Umbilical cord (tissue), 2 donors: ENCODE measurements at places on chromosomes 7 and 10. TPM values are rescaled to one million over a fixed set of nuclear protein-coding genes. Genes with fewer than 3 reads are reported as not detected.

DNA sequence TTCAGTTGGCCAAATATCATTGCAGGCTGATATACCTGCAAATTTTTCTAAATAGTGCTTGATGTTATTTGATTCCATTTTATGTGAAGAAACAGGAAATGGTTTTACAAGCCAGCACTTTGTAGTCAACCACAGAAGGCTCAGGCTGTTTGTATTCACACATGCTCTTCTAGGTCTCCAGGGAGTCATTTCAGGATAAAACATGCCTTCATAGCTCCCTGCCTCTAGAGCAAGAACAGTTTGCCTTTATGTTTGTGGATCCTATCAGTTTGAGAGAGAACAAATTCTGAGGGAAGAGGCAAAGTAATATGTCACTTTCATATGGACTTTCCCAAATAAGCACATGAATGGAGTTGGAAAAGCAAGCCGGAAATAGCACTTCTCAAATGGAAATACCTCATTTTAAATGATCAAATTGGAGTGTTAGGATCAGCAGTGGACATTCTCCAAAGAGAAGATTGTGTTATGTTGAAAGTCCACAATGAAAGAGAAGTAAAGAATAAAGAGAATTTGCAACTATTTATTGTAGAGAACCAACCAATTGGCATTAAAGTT lies 277.6 kb downstream of the KCND2 start:
- no peak for DNase-seq

DNA sequence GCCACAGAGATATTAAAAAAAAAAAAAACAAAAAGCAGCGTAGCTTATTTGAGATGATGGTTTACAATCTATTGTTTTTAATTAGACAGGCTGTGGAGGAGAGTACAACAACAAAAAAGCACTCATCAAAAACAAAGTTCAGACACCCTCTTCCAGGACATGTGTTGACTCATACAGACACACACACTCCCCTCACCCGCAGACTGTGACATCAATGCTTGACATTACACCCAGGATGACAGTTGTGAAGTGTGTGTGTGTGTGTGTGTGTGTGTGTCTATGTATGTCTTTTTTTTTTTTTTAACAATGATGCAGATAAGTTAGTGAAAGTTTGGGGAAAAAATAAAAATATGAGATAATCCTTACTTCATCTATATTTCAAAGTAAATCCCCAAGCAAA lies 303.6 kb downstream of the GPAM start:
- DNase-seq: no peak

GRCh38 chr7:149766135-149766675 lies 7.2 kb downstream of the ZNF467 start:
- DNase-seq: no peak

DNA sequence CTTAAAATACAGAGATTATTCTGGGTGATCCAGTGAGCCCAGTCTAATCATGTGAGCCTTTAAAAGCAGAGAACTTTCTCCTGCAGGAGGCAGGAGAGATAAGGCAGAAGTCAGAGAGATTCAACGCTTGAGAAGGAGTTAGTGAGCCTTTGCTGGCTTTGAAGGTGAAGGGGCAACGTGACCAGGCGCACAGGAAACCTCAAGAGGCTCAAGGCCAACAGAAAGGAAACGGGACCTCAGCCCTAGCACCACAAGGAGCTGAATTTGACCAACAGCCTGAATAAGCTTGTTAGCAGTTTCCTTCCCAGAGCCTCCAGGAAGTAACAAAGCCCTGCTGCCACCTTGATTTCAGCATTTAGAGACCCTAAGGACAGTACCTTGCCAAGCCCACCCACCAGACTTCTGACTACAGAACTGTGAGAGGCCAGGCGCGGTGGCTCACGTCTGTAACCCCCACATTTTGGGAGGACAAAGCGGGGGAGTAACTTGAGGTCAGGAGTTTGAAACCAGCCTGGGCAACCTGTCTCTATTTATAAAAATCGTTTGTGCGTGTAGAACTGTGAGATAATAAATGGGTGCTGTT lies 87.3 kb upstream of the KAT6B start:
- DNase-seq: peak; percentile 6

DNA sequence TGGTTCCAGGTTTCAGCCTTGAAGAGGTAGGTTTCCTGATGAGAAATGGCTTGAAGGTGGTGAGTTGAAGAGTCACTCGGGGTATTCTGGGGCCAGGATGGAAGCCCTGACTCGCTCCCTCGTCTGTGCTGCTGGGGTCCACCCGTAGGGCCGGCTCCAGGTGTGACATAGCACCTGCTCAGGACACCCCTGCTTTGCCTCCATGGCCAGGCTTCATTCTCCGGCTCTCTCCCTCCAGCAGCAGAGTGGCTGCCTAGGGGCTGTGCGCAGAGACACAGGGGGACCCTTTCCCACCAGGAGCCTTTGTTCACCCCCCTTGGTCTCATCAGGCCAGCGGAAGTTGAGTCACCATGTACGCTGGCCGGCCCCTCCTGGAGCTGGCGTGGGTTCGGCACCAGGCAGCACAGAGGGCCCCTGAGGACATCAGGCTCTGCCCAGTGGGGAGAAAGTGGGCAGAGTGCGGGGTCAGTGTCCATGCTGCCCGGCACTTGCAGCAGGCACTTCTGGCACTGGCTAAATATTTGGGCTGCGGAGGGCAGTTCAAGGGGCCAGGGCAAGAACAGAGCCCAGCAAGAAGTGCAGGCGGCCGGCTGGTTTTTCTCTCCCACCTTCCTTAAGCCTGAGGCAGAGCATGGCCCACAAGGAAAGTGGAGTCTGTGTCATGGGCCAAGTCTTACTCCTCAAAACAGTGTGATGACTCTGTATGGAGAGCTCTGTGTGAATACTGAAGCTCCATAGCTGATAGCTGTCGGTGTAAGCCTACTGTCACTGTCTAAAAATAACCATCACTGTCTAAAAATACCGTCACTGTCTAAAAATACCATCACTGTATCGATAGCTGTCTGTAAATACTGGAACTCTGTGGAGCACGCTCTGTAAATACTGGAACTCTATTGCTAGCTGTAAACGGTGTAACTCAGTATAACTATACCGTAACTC lies 3.7 kb upstream of the PRKAR1B start:
- no peak for DNase-seq

DNA sequence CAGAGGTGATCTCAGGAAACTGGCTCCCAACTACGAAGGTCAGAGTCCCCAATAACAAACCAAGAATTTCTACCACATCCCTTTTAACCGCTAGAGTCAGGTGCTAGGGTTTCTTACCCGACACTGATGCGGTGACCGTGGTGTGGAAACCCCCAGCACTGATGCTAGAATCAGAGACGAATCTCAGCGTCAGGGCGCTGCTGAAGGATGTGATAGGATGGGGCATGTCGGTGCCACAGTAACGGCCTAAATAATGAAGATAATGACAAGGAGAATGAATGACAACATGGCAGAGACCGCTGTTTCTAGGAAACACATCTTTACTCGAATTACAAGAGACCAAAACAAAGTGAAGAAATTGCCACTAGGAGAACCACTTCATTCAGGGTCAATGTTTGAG lies 131.1 kb upstream of the RSU1 start:
- DNase-seq: no peak

DNA sequence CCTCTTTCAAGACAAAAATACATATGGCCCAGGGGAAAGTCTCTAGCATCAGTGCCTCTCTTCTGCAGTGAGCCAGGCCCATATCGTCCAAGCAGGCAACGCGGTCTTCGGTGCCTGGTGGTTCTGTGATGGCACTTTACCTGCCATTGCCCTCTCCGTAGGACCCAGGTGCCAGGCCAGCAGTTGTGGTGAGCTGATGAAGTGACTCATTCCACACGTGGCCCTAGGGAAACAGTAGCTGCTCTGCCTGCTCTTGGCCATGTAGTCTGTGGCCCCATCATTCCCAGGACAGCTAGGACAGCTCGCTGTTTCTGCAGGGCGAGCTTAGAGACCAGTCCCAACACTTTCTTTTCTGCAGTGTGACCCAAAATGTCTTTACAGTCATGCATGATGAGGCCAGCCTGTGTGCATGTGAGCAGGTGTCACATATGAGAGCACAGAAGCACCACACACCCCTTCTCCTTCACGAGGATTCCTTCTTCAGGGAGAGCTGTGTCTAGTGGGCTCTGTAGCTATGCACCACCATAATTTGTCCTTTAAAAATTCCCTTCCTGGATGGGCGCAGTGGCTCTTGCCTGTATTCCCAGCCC lies 39.0 kb downstream of the SVIL start:
- DNase-seq: no peak

DNA sequence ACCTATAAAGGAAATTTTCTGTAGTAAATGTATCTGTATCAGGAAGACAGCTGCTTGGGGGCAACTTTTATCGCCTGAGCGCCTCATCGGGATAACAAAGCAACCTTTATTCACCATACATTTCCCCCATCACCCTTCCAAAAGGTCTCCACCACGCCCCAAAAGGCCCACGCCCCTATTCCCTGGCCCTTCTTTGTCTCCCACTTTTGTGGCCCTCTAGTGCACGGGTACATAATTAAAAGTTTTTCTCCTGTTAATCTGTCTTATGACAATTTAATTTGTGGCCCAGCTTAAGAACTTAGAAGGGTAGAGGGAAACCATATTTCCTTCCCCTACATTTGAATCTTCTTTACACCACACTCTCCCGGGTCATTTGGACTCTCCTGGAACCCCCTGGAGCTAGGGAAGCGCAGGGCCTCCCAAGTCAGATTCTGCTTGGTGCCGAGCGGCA lies 625 bp downstream of the RP9 start:
- no peak for DNase-seq

- DNase-seq: peak; percentile 11
Measured at GRCh38 chr7:26441002-26441521, 149.4 kb downstream of the SNX10 start.

DNA sequence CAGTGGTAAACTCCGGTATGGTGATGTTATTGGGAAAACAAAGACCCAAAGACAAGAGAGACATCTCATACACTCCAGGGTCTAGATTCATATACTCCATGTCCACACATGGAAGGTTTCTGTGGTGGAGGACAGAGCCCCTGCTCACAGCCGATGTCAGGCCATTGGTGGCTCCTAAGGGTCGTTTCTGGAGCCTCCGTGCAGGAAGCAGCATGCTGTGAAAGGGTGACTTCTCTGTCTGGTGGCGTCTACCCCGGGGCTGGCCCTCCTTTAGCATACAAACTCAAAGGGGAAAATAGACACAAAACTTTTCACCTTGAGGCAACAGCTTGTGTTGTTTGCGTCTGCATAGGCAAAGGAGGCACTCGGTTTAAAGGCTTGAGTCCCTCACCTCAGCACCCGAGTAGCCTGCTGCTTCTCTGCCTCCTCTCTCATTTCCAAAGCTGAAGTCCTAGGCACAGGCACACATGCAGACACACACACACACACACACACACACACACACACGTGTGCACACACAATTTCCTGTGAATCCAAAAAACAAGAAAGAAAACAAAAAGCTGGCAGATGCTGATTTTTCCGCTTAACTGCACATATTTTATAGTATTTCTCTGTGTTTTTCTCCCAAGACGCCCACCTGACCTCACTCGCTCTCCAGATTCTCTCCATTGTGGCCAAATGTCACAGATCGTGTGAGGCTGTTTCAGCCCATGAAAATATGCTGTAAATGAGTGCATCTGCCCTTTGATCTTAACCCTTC lies 601.4 kb upstream of the MGMT start:
- no peak for DNase-seq

DNA sequence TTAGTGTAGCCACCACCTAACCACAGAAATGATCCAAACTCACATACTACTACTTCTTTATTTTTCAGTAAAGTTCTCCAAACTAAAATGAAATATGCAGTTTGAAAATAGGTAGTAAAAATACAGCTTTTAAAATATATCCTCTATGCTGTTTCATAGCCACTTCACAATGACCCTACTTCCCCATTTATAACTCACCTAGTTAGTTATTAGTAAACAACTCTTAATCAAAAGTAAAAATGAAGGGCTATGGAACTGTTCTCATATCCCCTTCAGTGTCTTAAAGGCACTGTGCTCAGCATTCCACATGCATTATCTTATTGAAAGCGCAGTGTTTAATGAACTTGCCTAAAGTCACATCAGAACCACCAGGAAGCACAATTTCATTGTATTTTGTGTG lies 43.5 kb downstream of the KMT2C start:
- DNase-seq: no peak

DNA sequence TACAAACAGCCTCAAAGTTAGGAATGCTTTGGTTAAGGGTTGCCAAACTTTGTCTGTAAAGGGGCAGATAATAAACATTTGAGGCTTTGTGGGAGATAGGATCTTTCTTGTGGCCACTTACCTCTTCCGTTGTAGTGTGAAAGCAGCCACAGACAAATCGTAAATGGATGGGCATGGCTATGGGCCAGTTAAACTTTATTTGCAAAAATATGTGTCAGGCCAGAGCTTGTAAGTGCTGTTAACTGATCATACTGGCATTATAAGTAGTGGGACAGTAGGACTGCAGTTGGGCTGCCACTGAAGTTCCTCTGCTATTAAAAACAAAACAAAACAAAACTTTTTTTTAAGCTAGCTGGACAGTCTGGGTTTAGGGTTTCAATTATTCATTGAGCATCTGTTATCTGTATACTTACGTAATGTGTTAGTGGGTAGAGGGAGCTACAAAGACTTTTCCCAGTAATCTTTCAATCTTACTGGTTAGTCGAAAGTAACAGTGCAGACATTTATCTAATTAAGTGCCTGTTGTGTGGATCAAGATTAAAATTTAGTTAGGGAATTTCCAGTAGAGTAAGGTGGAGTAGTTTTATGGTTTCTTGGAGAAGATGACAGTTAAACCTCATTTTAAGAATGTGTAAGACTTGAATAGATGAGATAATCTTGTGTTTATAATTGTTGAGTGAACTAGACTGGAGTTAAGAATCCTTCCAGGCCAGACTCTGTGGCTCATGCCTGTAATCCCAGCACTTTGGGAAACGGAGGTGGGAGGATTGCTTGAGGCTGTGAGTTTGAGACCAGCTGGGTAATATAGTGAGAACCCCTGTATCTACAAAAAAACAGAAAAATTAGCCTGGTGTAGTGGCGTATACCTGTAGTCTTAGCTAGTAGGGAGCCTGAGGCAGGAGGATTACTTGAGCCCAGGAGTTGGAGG lies 100.1 kb downstream of the BTRC start:
- no peak for DNase-seq

DNA sequence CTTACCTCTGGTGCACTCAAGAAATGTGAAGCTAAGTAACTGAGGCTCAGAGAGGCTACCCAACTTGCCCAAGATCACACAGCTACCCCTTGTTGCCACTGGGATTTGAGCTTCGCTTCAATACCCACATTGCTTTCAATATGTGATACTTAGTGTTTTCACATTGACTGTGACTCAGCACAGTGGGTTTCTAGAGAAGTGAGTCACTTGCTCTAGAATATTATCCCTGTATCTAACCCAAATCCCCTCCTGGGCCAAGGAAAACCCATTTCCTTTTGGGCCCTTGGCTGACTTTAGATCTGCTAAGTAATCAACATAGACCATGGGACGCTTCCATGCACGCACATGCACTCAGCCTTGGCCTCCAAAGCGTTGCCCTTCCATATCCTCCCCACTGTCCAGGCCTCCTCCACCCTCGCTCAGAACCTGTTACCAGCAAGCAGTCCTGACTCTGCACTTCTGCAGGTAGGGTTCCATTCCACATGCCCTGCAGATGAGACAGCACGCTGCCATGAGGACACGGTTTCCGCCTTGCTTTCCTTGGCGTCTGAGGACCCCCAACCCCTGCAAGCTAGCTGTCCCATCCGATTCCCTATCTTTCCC lies 87.7 kb upstream of the CHST15 start:
- peak; percentile 22 for DNase-seq

- DNase-seq: peak; percentile 73
Measured at GRCh38 chr10:35640951-35641675, 983 bp downstream of the FZD8 start.

The TAS2R5 gene
- total RNA-seq: 0.72 TPM

The BLNK gene
- total RNA-seq: 6.7 TPM

The VIPR2 gene
- total RNA-seq: not detected

The PTPRN2 gene
- total RNA-seq: 0.72 TPM
